ENCODE measurements at places on chromosomes 7 and 10.

DNA sequence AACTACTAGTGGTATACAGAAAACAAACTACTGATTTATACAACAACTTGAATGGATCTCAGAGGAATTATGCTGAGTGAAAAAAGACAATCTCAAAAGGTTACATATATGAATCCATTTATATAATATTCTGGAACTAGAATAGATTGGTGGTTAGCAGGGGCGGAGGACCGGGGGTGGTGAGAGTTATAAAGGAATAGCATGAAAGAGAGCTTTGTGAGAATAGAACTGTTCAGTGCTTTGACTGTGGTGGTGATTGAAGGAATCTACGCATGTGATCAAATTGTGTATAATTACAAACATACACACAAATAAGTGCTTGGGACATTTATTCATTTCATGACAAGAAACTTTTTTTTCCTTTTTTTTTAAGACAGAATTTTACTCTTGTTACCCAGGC, 19.6 kb downstream of the RAB19 start:
- H3K4me3 ChIP-seq: no peak overlapping the region
- no peaks in the 10 kb centered on the region for H3K4me1 ChIP-seq
- H3K27ac ChIP-seq: no peak overlapping the region
- DNase-seq: no peak

- H3K4me1 ChIP-seq: peaks cover 3% of the 10 kb centered on the region
- no peaks in the 10 kb centered on the region for H3K36me3 ChIP-seq
- H3K27ac ChIP-seq: no peak overlapping the region
- peaks cover 60% of the 10 kb centered on the region for H3K27me3 ChIP-seq
- H3K4me3 ChIP-seq: peak overlapping the region; percentile 52
Measured at GRCh38 chr7:20330928-20331909, 519 bp downstream of the ITGB8 start.

GRCh38 chr7:1761774-1762173, 91.7 kb downstream of the ELFN1 start:
- no peaks in the 10 kb centered on the region for H3K36me3 ChIP-seq
- H3K4me3 ChIP-seq: no peak overlapping the region
- no peak for DNase-seq
- H3K27ac ChIP-seq: no peak overlapping the region
- H3K27me3 ChIP-seq: no peaks in the 10 kb centered on the region
- peaks cover 5% of the 10 kb centered on the region for H3K4me1 ChIP-seq

DNA sequence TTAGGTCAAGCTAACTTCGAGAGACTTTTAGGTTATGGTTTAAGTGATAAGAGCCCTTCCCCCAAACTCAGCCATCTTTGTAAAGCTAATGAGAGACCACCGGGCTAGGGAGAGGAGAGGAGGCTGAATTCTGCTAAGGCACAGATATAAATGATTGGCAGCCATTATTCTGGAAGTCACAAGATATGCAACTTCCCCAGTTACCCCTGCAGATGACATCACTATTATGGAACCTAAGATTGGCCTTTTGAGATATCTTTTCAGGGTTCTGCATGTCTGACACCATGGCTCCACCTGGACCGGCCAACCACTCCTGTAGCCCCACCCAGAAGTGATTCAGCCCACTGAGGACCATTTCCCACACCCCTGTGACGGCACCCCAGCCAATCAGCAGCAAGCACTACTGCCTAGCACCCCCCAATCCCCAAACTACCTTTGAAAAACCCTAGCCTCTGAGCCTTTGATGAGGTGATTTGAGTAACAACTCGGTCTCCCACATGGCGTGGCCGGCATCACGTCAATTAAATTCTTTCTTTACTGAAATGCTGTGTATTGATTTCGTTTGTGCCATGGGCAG, 14.4 kb downstream of the VIPR2 start:
- no peak for DNase-seq
- H3K4me3 ChIP-seq: no peak overlapping the region
- H3K4me1 ChIP-seq: no peaks in the 10 kb centered on the region
- no peaks in the 10 kb centered on the region for H3K27me3 ChIP-seq
- H3K36me3 ChIP-seq: no peaks in the 10 kb centered on the region

- no peaks in the 10 kb centered on the region for H3K36me3 ChIP-seq
- H3K27ac ChIP-seq: no peak overlapping the region
- H3K4me3 ChIP-seq: no peak overlapping the region
- no peaks in the 10 kb centered on the region for H3K27me3 ChIP-seq
- DNase-seq: no peak
Measured at GRCh38 chr10:32846974-32847373, 111.1 kb downstream of the ITGB1 start.

GRCh38 chr7:143913945-143914615, 12.1 kb upstream of the TCAF1 start:
- H3K27me3 ChIP-seq: peaks cover 2% of the 10 kb centered on the region
- no peak overlapping the region for H3K4me3 ChIP-seq
- no peaks in the 10 kb centered on the region for H3K36me3 ChIP-seq
- no peak overlapping the region for H3K27ac ChIP-seq

GRCh38 chr7:1340461-1341360, 108.0 kb downstream of the UNCX start:
- no peak overlapping the region for H3K27ac ChIP-seq
- no peaks in the 10 kb centered on the region for H3K4me1 ChIP-seq
- H3K36me3 ChIP-seq: no peaks in the 10 kb centered on the region

DNA sequence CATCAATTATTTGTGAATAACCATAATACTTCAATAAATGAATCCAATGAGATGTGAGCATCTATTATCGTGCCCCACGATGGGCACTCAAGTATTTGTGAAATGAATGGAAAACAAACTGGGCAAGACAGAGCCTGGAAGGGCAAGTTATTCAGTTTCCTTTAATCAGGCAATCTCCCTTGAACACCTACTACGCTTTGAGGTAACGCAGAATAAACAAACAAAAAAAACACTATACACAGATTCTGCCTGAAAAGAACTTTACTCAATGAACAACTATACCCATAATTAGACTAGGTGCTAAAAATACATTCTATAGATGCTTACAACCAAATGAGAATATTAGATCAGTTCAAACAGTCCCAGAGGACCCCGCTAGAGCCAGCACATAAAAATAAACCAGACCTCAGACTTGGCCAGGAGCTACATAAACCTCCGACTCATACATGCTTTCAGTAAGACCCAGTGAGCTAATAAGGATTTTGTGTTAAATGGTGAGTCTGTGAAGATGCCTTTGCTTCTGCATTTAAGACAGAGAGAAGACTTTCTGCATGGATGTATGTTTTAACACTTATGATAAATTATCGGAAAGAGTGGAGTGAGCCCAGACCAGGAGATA, 121.3 kb downstream of the MPP7 start:
- peaks cover 3% of the 10 kb centered on the region for H3K4me1 ChIP-seq
- no peak overlapping the region for H3K4me3 ChIP-seq
- H3K36me3 ChIP-seq: no peaks in the 10 kb centered on the region
- no peak overlapping the region for H3K27ac ChIP-seq
- no peak for DNase-seq
- H3K27me3 ChIP-seq: no peaks in the 10 kb centered on the region
